ENCODE measurements at places on chromosomes 6 and 20. TPM values are rescaled to one million over a fixed set of nuclear protein-coding genes. Genes with fewer than 3 reads are reported as not detected.

- no peak for DNase-seq
Measured at GRCh38 chr6:2807342-2808090, 34.1 kb downstream of the SERPINB1 start.

GRCh38 chr6:147826698-147827097, 318.2 kb downstream of the SAMD5 start:
- DNase-seq, result no peak

GRCh38 chr20:15637950-15638754, 935.1 kb downstream of the KIF16B start:
- no peak for DNase-seq

MYLK2 gene
- total RNA-seq, result 0.08 TPM

- DNase-seq, result no peak
Measured at GRCh38 chr6:14734416-14735340, 511.2 kb upstream of the JARID2 start.

DNA sequence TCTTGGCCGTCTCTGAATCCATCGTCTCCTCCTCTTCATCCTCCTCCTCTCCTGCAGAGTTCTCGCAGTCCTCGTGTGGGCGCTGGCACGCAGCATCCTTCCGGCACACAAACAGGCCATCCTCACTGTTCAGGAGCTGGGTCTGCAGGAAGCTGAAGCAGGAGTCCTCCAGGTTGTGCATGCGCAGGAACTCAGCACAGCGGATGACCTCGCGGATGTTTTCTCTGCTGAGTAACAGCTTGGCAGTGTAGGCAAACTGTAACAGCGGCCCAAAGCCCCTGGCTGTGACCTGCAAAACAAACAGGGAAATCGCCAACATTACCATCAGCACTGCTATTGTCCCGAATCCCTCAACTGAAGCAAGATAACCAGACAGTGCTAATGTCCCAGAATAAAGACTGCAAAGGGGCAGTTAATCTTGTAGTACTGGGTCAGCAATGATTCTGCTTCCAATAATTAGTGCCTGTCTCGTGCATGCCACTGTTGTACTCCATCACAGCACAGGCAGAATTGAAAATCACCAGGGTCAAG, 57.4 kb downstream of the GJA10 start:
- no peak for DNase-seq

DNA sequence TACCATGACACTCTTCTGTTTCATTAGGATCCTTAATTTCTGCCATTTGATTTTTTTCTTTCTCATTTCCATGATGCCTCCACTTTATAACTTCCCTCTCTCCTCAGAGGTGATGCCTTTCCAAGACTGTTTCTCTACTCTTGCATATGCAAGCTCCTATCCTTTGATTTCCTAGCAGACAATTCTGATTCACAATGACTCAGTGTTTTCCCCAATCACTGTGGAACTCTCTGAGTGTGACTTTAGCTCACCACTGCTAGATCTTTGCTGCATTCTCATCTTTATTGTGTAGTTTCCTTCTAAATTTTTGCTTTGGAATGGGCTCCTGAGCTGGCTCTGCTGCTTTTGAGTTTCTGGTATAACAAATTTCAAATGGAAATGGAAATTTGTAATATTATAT, 184.9 kb downstream of the TINAG start:
- DNase-seq, result no peak

DNA sequence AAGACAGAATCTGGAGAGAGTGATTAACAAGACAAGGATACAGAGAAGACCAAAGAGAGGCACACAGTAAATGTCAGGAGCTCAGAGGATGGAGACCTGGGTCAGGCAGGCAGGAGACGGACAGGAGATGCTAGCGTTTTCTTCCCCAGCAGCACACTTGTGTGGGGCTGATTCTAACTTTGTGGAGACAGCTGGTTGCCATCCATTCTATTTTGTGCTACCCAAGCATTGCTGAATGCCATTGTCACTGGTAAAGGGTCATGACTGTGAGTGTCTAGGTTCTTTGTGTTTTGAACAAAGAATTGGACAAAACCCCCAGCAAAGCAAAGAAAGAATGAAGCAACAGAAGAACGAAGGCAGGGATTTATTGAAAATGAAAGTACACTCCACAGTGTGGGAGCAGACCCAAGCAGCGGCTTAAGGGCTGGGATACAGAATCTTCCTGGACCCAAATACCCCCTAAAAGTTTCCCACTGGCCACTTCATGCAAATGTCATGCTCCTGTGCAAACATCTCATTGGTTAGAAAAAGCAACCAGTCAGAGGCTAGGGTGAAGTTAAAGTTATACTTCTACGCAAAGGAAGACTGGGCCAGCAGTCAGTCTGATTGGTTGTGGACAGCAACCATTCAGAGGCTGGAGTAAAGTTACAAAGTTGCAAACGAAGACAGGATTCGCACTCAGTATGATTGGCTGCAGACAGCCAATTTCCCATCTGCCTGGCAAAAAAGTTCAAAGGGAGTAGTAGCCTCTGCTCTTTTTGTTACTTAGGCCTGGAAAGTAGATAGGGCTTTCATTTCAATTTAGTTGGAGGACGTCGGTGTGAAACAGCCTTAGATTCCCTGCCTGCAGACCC, 17.5 kb downstream of the PTK7 start:
- DNase-seq, result no peak

GRCh38 chr20:25220810-25221591, 25.5 kb downstream of the ENTPD6 start:
- peak; percentile 78 for DNase-seq

DNA sequence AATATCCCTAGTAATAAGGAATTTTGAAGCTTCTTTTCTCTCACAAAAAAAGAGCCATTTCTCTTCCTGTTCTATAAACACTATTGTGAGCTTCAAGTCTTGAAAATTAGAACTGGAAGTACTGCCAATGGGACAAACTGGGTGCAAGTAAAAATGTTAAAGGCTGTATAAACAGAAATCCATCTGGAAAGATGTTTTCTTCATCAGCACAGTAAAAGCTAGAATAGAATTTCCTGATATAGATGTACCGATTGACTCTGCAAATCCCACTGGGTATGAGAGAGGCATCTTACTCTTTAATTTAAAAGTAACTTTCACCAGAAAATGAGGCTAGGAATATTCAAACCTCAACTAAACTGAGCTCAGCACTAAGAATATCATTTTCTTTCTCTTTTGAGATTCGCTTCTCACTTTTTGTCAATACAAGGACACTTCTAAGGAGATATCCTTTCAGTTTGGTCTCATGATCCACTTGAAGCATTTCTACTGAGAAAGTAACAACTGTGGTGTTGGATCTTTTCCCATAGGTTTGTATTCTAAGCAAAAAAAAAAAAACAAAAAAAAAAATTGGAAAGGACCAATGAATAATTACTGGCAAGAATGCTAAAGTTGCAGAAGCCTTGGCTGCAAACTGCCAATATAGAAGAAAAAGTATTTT, 169.0 kb upstream of the PRDM1 start:
- DNase-seq, result no peak

GRCh38 chr6:155959898-155960495, 504.4 kb upstream of the NOX3 start:
- DNase-seq, result peak; percentile 35

- peak; percentile 45 for DNase-seq
Measured at GRCh38 chr6:38176797-38177751, 357.5 kb downstream of the ZFAND3 start.

GRCh38 chr6:19478992-19479391, 358.2 kb upstream of the ID4 start:
- no peak for DNase-seq

DNA sequence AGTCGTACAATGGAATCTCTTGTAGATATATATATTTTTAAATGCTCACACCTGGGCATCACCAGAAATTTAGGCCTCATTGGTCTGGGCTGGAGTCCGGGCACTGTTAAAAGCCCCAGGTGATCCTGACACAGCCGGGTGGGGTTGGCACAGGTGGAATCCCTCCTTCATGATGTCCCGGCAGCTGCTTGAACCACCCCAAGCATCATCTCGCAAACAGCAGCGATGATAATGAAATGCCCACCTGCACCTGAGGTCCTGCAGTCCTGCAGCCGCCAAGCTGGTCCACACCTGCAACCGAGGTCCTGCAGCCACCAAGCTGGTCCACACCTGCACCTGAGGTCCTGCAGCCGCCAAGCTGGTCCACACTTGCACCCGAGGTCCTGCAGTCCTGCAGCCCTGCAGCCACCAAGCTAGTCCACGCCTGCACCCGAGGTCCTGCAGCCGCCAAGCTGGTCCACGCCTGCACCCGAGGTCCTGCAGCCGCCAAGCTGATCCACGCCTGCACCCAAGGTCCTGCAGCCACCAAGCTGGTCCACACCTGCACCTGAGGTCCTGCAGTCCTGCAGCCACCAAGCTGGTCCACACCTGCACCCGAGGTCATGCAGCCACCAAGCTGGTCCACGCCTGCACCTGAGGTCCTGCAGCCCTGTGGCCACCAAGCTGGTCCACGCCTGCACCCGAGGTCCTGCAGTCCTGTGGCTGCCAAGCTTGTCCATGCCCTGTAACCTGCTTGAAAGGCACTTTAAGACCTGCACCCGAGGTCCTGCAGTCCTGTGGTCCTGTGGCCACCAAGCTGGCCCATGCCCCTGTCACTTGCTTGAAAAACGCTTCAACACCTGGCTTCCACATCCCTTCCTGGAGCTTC, 261.2 kb downstream of the DLL1 start:
- DNase-seq, result no peak

DNA sequence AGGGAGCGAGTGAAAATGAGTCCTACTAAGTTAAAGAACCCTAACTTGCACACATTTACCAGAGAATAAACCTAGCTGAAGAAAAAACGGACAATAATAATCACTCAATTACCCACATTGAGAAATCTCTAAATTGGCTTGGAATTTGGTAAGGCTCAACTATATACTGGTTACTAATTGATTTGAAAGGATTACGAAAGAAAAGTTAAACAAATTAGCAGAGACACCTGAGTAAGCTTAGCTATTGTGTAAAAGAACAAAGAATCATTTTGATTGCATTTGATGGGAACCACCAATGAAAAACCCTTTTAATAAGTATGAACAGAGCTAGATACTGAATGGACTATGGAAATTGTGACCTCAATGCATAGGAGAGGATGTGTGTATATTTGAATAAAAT, 118.6 kb upstream of the ADGRF1 start:
- no peak for DNase-seq

ZSCAN31 gene
- 10.2 TPM for total RNA-seq

BANF2 gene
- not detected for total RNA-seq

DNA sequence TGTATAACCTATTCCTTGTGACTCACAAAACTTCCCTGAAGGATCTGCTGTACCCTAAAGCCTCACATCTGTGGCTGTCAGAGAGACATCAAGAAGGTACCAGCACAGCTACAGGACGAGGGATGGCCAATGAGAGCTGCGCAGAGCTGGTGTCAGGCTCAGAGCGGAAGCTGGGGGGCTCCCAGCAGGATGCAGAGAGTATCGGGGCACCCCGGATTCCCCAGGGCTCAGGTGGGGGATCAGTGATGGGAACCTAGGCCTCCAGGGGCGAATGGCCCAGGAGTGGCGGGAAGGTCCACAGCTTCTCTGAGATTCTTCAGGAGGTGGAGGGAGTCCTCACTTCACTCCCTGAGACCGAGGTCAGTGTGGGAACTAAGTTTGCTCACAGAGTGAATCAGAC, 30.9 kb upstream of the SMOC2 start:
- no peak for DNase-seq

- DNase-seq, result no peak
Measured at GRCh38 chr6:29938746-29939508, 3.4 kb upstream of the HLA-A start.

- DNase-seq, result no peak
Measured at GRCh38 chr6:53618219-53618618, 47.3 kb downstream of the KLHL31 start.

- no peak for DNase-seq
Measured at GRCh38 chr6:66838764-66839163, 1131.7 kb upstream of the EYS start.

ALDH8A1 gene
- 0.56 TPM for total RNA-seq

GRCh38 chr6:159399751-159400221, 230.6 kb downstream of the FNDC1 start:
- DNase-seq, result no peak

- no peak for DNase-seq
Measured at GRCh38 chr6:81262656-81263055, 489.8 kb downstream of the TENT5A start.

DNA sequence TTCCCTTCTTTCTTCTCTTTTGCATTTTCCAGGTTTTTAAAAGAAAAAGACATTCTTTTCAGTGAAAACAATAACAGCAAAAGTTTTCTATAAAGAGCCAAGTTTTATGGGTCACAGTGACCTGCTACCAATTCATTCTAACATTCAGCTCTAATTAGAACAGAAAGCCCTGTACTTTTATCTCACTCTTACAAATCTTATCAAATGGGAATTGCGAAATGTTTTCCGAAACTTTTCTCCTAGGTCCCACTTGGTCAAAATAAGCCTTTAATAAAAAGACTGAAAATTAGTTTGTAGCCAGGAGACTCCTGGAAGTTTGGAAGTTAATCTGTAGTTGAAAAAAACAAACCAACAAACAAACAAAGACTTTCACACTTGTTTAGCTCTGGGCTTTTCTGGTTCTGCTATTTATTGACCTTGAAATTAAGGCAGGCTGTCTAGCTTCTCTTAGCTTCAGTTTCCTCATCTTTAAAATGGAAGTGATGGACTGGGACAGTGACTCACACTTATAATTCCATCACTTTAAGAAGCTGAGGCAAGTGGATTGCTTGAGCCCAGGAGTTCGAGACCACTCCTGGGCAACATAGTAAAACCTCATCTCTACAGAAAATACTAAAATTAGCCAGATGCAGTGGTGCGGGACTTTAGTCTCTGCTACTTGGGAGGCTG, 613.5 kb upstream of the CDH4 start:
- DNase-seq, result no peak

DNA sequence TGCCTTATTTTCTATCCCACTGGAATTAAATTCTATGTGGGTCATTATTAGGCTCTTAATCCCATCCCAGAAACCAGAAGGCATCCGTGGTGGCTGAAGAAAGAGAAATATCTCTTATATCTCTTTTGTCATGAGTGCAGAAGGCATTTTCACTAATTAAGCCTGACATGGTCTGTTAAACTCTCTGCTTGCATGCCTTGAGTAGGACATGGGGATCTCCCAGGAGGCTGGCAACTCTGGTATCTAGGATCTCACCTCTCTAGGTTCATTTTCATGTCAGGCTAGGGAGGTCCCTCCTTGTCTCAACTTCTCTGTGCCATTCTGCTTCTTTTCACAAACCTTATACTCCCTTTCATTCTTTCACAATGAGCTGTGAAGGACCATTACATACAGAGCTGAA, 25.3 kb upstream of the GPR63 start:
- DNase-seq, result no peak

- DNase-seq, result no peak
Measured at GRCh38 chr20:42963796-42964195, 225.9 kb downstream of the PTPRT start.

DSP gene
- 213 TPM for total RNA-seq

CGAS gene
- 3.2 TPM for total RNA-seq

- no peak for DNase-seq
Measured at GRCh38 chr6:136822046-136822375, 381 bp upstream of the PEX7 start.

GRCh38 chr6:54515013-54515412, 206.8 kb downstream of the TINAG start:
- no peak for DNase-seq

- no peak for DNase-seq
Measured at GRCh38 chr6:387293-387741, 4.2 kb upstream of the IRF4 start.

GATA5 gene
- not detected for total RNA-seq

GRCh38 chr6:44278315-44278714, 8.1 kb downstream of the TMEM151B start:
- no peak for DNase-seq

- DNase-seq, result no peak
Measured at GRCh38 chr20:61737346-61737745, 328.3 kb downstream of the TAF4 start.

Measured in left colon (tissue), 2 donors.